ENCODE measurements at places on chromosomes 1 and 21.

GRCh38 chr1:18951818-18952391, 4.6 kb downstream of the IFFO2 start:
- no peak for DNase-seq

DNA sequence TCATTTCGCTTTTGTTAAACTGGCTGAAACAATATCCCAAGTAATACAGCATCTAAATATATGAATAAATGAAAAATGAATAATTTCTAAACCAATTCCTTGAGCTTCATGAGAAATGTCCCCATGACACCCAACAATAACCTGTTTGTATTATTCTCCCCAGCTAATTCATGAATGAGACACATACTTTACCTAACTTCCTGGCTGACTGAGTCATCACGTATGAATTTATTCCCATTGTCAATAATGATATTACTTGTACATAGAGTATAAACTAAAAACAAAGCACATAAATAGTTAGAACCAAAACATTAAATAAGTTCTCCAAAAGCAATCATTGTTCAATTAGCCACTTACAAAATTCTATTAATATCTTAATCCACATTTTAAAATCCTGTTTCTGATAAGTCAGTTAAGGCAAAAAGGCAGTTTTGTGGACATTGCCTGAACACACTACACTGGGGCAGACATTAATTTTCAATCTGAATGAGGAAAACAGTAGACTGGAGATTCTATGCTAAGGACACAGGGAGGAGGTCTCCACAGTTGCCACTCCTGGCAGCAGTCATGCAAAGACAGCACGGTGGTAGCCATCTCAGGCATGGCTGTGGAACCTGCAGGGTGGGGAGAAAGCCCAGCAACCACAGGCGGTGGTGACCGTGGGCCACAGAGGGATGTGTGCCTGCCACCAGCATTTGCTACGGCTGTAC, 48.2 kb downstream of the SLC9C2 start:
- no peak for DNase-seq

DNA sequence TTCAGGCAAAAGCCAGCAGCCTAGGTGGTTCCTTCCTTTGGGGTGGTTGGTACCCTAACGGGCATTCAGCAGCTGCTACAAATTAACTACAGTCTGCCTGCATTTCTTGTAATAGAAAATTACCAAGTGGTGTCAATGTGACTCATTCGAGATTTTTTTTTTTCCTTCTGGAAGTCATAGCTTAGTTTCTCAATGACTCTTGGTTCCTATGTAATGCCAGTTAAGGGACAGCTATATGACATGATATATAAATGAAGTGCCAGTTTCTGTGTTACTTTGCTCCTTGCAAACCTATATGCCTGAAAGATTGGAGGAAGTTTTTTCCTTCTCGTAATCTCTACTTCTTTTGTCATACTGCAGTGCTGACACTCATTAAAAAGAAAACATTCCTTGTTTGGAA, 2.6 kb downstream of the MGST3 start:
- DNase-seq = no peak

- DNase-seq = peak; percentile 8
Observed at GRCh38 chr21:42609811-42610210, 43.6 kb upstream of the PDE9A start.

DNA sequence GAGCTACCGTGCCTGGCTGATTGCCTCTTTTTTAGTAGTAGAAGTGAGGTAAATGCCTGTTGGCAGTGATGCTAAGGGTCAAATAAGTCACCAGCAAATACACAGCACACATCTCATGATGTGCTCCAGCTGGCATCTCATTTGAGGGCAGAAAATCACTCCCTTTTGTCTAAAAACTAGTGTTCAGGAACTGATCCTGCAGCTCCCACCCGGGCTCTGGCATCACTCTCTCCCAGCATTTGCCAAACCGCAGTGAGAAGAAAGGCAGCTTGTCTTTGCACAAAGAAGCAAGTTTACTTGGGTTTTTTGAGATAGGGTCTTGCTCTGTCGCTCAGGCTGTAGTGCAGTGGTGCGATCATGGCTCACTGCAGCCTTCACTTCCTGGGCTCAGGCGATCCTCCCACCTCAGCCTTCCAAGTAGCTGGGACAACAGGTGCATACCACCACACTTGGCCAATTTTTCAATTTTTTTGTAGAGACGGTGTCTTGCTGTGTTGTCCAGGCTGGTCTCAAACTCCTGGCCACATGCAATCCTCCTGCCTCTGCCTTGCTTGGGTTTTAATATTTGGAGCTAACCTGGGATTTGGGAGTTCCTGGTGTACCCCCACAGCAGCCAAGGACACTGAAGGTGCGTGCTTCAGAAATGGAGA, 4.1 kb downstream of the RBP7 start:
- DNase-seq = no peak

GRCh38 chr1:205571747-205572146, 60.1 kb downstream of the ELK4 start:
- peak; percentile 91 for DNase-seq

- DNase-seq = no peak
Observed at GRCh38 chr1:147762233-147763024, 2.0 kb upstream of the GJA5 start.

- no peak for DNase-seq
Observed at GRCh38 chr1:68431076-68431475, 18.7 kb downstream of the RPE65 start.

DNA sequence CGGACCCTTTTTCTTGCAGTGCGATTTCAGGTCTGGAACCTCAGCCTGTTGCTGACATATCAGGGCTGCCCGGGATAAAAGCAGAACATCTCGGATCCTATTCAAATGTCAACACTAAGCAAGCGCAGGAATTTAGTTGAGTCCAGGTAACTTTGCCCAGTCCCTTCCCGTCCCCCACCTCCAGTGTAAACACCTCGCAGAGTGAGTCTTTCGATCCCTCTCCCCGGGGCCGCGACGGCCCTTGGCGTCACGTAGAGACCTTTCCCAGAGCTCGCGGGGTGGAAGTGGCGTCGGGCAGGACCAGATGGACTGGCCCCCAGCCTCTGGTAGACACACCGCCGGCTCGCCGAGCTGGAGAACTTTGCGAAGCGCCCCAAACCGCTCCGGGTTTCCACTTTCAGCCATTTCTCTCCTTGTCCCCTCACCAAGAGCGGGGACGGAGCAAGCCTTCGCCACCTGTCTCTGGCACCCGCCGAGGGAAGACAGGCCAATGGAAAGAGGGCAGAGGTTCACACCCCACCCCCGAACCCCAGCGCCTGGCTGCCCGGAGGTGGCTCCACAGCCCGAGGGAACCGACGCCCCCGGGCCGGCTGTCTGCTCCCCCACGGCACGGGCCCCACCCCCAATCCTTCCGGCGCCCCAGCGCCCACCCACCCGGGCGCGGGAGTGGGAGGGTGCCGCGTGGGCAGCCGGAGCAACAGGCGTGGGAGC, 570 bp downstream of the KCND3 start:
- DNase-seq = no peak

DNA sequence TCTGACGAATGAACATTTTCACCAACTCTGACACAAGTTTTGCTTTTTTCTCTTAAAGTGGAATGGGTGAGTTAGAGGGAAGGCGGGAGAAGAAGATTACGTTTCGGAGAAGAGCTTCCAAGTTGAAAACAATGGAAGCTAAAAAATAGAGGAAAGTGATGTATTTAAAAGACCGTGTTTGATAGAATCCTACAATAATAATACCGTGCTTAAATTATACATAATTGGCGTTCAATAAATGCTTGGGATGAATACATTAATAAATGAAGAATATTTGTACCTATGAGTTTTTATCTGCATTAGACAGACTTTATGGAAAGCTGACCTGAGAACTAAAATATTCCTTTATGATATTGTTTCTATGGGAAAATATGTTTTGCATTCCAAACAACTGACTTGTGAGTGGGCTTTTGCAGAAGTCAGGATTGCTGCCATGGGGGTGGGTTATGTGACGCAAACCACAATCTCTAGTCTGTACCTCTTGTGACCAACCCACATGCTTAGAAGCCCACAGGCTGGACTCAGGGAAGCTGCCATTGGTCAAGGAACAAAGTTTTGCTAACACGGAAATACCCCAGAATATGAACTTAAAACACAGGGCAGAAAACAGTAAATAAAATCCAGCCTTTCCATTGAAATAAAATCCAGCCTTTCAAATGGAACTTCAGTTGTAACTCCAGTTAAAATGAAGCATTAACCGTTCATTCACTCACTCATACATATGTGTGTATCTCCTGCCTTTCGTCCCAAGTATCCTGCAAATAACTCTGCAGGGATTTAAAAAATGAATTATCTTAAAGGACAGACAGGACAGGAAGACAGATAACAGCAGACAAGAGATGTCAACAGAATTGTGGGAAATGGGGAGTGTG, 21.3 kb upstream of the ATF3 start:
- no peak for DNase-seq

DNA sequence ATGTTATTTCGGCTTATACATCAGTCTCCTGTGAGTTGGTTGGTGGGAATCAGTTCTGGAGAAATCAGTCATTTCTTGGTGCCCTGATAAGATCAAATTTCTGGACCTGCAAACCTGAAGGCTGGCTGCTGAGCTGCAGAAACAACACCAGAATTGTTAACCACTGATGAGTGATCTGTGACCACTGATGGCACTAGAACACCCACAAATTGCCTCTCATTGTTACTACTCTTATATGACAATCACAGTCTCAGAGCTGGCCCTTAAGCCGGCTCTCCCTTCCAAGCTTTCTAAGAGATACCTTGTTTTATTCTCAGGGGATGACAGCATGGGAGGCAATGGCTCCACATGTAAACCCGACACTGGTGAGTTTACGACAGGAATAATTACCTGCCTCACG, 1.9 kb downstream of the C1orf162 start:
- no peak for DNase-seq

GRCh38 chr1:32635508-32636277, 14.7 kb downstream of the ZBTB8OS start:
- DNase-seq = no peak

DNA sequence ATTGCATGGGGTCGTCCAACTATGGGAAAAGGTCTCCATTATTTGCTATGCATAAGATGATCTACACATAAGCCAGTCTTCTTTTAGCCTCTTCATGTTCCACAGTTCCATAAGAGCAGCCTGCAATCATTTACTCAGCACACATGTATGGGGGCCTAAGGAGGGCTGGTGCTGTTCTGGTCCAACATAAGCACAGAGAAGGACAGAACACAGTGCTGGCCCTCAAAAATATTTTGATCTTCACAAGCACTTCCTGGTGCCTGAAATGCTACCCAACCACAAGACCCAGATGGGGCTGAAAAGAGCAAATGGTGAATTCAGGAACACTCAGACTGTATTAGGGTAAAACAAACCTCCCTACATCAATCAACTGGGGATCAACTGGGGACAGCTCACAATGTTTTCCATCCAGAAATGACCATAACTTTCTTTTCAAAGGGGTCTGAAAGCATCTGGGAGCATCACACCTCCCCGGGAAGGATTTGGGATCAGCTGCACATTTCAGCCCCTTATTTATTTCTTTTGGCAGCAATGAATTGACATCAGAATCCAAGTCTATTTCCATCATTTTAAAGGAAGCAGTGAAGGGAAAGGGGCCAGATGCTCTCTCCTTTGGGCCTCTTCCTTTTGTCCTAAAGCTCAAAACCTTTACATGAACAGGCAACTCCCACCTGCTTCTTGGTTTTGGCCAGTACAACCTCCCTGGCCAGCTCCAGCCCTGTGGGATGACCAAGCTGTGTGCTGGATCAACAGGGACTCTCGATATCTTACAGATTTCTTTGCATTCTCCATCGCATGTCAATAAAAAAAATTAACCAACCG, 45.7 kb downstream of the KCNN3 start:
- DNase-seq = no peak

DNA sequence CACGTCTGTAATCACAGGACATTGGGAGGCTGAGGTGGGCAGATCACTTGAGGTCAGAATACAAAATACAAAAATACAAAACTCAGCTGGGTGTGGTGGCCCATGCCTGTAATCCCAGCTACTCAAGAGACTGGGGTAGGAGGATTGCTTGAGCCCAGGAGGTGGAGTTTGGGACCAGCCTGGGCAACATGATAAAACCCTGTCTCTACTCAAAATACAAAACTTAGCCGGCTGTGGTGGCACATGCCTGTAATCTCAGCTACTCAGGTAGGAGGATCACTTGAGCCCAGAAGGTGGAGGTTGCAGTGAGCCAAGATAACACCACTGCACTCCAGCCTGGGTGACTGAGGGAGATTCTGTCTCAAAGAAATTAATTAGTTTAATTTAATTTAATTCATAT, 6.5 kb upstream of the ITLN1 start:
- DNase-seq = no peak

GRCh38 chr1:208278638-208279037, 34.5 kb upstream of the PLXNA2 start:
- DNase-seq = no peak

DNA sequence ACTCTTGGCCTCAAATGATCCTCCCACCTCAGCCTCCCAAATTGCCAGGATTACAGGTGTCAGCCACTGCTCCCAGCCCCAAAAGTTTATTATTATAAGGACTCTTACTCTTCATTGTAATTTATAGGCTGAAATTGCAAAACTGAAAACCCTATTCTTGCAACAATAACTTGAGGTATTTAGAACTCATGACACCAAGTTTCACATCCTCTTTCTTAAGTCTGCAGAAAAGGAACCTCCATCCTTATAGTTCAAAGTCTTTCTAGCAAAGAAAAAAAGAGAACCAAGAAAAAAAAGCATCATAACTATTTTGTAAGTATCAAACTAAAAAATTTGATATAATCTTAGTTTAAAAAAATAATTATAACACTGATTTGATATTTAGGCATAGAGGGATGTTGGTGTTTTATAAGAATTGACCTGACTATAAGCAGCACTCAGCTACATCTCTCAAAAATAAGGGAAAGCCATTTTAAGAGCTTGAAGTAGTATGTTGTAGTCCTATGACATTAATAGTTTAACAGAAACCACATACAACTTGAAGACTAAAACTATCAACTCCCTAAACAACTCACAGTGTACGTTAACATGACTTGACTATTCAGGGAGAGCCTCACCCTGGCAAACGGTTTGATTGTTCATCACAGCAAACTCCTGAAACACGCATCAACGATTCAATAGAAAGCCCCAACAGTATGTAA, 122.4 kb downstream of the AKT3 start:
- DNase-seq = no peak

DNA sequence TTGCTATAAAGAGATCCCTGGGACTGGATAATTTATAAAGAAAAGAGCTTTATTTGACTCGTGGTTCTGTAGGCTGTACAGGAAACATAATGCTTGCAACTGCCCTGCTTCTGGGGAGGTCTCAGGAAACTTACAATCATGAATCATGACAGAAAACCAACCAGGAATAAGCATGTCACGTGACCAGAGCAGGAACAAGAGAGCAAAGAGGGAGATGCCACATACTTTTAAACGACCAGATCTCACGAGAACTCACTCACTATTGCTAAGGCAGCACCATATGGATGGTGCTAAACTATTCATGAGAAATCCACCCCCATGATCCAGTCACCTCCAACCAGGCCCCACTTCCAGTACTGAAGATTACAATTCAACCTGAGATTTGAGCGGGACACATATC, 49.8 kb upstream of the RCC1 start:
- DNase-seq = no peak

- no peak for DNase-seq
Observed at GRCh38 chr1:43729816-43730463, 22.6 kb downstream of the ST3GAL3 start.

DNA sequence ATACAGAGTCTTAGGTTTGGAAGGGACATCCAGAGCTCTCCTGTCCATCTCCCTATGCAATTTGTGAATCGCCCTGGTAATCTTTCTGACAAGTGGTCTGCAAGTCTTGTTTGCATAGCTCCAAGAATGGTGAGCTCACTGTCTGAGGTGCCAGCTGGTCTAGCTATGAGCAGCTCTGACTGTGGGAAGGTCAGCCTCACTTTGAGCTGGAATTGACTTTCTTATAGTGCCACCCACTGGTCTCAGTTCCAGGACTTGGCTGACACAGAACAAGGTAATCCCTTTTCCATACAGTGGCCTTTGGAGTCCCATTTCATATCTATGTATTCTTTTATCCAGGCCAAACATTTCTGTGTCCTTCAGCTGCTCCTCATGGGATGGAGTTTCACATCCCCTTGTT, 95.6 kb upstream of the C8B start:
- peak; percentile 43 for DNase-seq
